ENCODE measurements at places on chromosomes 7 and 10. TPM values are rescaled to one million over a fixed set of nuclear protein-coding genes. Genes with fewer than 3 reads are reported as not detected.

- H3K4me1 ChIP-seq: no peaks in the 10 kb centered on the region
- H3K27me3 ChIP-seq: no peaks in the 10 kb centered on the region
- no peaks in the 10 kb centered on the region for H3K36me3 ChIP-seq
- DNase-seq: no peak
Measured at GRCh38 chr7:53604201-53604600, 568.8 kb downstream of the POM121L12 start.

Gene MPP7
- total RNA-seq: 20.2 TPM

DNA sequence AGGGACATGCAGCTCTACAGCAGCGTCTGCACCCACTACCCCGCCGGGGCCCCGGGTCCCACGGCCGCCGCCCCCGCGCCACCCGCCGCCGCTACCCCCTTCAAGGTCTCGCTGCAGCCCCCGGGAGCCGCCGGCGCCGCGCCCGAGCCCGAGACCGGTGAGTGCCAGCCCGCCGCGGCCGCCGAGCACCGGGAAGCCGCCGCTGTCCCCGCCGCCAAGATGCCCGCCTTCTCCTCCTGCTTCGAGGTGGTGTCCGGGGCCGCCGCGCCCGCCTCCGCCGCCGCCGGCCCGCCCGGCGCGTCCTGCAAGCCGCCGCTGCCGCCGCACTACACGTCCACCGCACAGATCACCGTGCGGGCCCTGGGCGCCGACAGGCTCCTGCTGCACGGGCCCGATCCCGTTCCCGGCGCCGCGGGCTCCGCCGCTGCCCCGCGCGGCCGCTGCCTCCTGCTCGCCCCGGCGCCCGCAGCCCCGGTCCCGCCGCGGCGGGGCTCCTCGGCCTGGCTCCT lies 631 bp downstream of the OTUD1 start:
- peaks cover 33% of the 10 kb centered on the region for H3K36me3 ChIP-seq
- H3K27ac ChIP-seq: peak overlapping the region; percentile 68
- no peak for DNase-seq
- peaks cover 42% of the 10 kb centered on the region for H3K4me1 ChIP-seq

DNA sequence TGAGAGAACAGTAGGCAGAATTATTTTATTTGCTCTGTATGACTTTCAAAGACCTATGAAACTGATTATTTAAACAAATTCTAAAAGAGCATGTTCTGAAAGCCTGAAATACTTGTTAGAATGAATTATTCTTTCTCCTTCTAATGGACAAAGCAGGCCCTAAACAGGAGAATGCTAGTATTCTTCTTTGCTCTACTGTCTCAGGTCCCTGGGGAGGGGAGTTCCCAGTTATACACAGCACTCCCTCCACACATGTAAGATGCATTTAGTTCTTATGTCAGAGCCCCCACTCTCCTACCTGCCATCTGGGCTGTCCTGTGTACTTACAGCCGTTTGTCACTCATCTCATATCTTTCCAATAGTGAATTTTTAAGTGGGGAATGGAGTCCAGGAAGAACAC lies 633.5 kb upstream of the ANKRD30A start:
- H3K4me3 ChIP-seq: no peak overlapping the region
- H3K27me3 ChIP-seq: no peaks in the 10 kb centered on the region
- H3K36me3 ChIP-seq: no peaks in the 10 kb centered on the region
- H3K4me1 ChIP-seq: no peaks in the 10 kb centered on the region
- no peak overlapping the region for H3K27ac ChIP-seq
- DNase-seq: no peak

Gene SGPL1
- 19.7 TPM for total RNA-seq

DNA sequence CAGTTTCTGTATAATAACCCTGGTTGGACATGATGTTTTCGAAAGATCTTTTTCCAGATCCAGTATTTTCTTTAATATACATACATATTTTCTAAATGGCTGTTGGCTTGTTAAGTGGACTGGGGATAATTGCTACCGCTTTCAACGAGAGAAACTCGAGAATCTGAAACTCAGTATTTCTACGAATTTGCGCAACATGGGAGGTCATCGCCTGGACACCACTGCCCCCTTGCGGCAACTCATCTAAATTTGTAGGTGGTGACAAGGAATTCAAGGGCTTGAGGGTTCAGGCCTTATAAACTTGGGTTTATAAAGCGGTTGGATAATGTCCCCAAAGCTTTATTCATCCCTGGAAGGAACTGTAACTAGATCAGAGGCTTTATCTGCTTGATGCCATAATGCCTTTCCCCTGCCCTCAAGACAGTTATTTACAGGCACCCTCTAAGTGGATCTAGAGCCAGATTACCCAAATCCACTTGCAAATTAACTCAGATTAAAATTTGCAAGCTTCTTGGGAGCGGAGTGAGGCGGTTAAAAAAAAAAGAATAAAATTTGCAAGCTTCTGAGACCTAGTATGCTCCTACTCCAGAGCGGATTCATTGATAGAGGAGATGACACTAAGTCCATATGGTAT lies 21.3 kb upstream of the KCNK18 start:
- DNase-seq: peak; percentile 79
- peaks cover 37% of the 10 kb centered on the region for H3K27me3 ChIP-seq
- H3K27ac ChIP-seq: no peak overlapping the region
- peak overlapping the region; percentile 77 for H3K4me3 ChIP-seq

- DNase-seq: no peak
- peaks cover 20% of the 10 kb centered on the region for H3K4me1 ChIP-seq
- no peak overlapping the region for H3K27ac ChIP-seq
- H3K36me3 ChIP-seq: no peaks in the 10 kb centered on the region
Measured at GRCh38 chr7:142348921-142349405, 91.1 kb upstream of the PRSS58 start.

GRCh38 chr10:69087590-69088470 lies at the start of gene SRGN:
Gene SRGN, plus strand, starts transcription at chr10:69088103. Its CDS starts 55 bp downstream, at chr10:69088158.
- H3K36me3 ChIP-seq: peaks cover 22% of the 10 kb centered on the region
- no peaks in the 10 kb centered on the region for H3K27me3 ChIP-seq
- H3K4me3 ChIP-seq: peak within 1 kb of the TSS; percentile 90

DNA sequence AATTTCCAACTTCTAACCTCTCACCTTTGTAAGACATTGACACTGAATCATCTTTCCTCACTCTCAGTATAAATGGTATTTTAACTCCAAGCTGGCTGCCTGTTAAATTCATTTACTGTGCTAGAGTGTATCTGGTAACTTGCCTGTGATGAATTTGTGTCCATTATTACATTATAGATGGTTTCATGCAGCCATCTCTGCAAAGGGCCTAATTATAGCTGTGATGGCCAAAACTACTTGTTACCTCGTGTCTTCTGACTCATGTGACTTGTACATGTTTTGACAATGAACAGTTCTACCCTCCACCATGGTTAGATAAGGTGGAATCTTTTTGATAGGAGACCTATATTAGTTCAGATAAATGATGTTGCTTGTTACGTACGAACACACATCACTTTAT lies 392.0 kb downstream of the PAXIP1 start:
- no peak overlapping the region for H3K4me3 ChIP-seq
- no peaks in the 10 kb centered on the region for H3K27me3 ChIP-seq
- H3K36me3 ChIP-seq: no peaks in the 10 kb centered on the region
- no peaks in the 10 kb centered on the region for H3K4me1 ChIP-seq

Gene TMEM176A
- total RNA-seq: not detected

Gene KCND2
- total RNA-seq: not detected

GRCh38 chr10:21494191-21495001 lies 31.1 kb downstream of the SKIDA1 start:
- no peak for DNase-seq
- H3K27ac ChIP-seq: peak overlapping the region; percentile 66
- no peaks in the 10 kb centered on the region for H3K36me3 ChIP-seq
- peaks cover 64% of the 10 kb centered on the region for H3K27me3 ChIP-seq

DNA sequence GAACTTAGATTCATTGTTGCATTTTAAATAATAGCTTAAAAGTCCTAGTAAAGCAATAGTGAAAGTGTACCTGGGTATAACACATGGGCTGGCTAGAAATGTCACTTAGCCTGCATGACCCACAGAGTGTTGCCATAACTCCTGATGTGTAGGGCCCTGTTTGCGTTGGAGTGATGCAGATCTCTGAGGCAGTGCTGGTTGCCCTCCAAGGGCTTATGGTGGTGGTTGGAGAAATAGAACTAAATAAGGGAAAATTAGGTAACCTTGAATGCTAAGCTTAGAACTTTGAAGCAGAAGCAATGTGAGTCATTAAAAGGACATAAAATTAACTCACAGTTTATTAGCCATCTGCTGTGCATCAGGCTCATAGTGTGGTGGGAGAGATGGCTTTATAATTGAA lies 105.7 kb downstream of the CCNY start:
- H3K4me1 ChIP-seq: peaks cover 48% of the 10 kb centered on the region
- H3K27ac ChIP-seq: no peak overlapping the region
- no peak overlapping the region for H3K4me3 ChIP-seq
- DNase-seq: no peak
- no peaks in the 10 kb centered on the region for H3K27me3 ChIP-seq

Gene ASIC3
- 8.3 TPM for total RNA-seq

Gene PLXDC2
- not detected for total RNA-seq

Gene PRSS2
- not detected for total RNA-seq

DNA sequence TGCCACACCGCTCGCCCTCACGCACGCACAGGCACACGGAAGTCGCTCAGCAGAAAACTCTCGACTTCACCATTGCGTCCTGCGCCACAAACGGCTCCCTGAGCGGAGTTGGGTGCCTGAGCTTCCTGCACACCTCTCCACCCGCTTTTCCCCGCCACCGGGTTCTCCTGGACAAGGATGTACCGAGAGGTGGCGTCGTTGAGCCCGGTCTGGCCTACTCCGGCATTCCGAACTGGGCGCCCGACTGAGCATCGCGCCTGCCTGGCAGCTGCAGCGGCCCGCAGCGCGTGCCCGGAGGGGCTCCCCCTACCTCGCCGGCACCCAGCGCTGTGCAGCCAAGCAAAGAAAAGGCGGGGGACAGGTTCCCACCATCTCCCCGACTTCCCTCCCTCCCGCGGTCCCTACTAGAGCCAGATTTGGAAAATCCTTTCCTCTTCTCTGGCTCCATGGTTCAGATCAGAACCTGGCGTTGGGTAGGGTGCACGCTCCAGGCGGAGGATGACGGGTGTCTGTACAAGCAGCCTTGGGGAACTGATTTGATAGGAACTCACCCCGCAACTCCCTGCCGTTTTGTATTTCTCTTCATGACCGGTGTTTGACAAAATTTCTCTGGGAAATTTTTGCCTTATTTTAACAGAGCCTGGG lies 1.7 kb downstream of the SORCS3 start:
- no peaks in the 10 kb centered on the region for H3K36me3 ChIP-seq
- no peak overlapping the region for H3K27ac ChIP-seq
- H3K27me3 ChIP-seq: peaks cover 73% of the 10 kb centered on the region
- no peak overlapping the region for H3K4me3 ChIP-seq
- H3K4me1 ChIP-seq: peaks cover 2% of the 10 kb centered on the region
- DNase-seq: peak; percentile 13

- no peak overlapping the region for H3K4me3 ChIP-seq
- H3K4me1 ChIP-seq: no peaks in the 10 kb centered on the region
- H3K36me3 ChIP-seq: peaks cover 16% of the 10 kb centered on the region
Measured at GRCh38 chr7:149467321-149467859, 6.5 kb upstream of the ZNF777 start.

GRCh38 chr7:50857804-50858489 lies 75.3 kb upstream of the GRB10 start:
- H3K4me1 ChIP-seq: no peaks in the 10 kb centered on the region
- H3K36me3 ChIP-seq: no peaks in the 10 kb centered on the region
- H3K4me3 ChIP-seq: no peak overlapping the region
- H3K27ac ChIP-seq: no peak overlapping the region

- no peak for DNase-seq
- H3K4me3 ChIP-seq: no peak overlapping the region
- H3K27ac ChIP-seq: no peak overlapping the region
- no peaks in the 10 kb centered on the region for H3K27me3 ChIP-seq
- H3K4me1 ChIP-seq: no peaks in the 10 kb centered on the region
Measured at GRCh38 chr7:112103246-112103645, 103.0 kb downstream of the DOCK4 start.

- no peaks in the 10 kb centered on the region for H3K27me3 ChIP-seq
- peak overlapping the region; percentile 88 for H3K27ac ChIP-seq
- H3K4me1 ChIP-seq: peaks cover 56% of the 10 kb centered on the region
- peaks cover 4% of the 10 kb centered on the region for H3K36me3 ChIP-seq
- H3K4me3 ChIP-seq: no peak overlapping the region
- no peak for DNase-seq
Measured at GRCh38 chr7:1029637-1030443, 14.5 kb upstream of the GPR146 start.

Gene APBB1IP
- 92.2 TPM for total RNA-seq

- no peak overlapping the region for H3K4me3 ChIP-seq
- H3K36me3 ChIP-seq: no peaks in the 10 kb centered on the region
- no peaks in the 10 kb centered on the region for H3K4me1 ChIP-seq
- no peak for DNase-seq
Measured at GRCh38 chr7:74480861-74481417, 27.2 kb downstream of the GTF2IRD1 start.

- no peak for DNase-seq
- H3K36me3 ChIP-seq: peaks cover 26% of the 10 kb centered on the region
- H3K27me3 ChIP-seq: no peaks in the 10 kb centered on the region
- H3K4me3 ChIP-seq: no peak overlapping the region
- H3K27ac ChIP-seq: no peak overlapping the region
- peaks cover 9% of the 10 kb centered on the region for H3K4me1 ChIP-seq
Measured at GRCh38 chr10:48331436-48331835, 25.0 kb downstream of the MAPK8 start.

GRCh38 chr10:116324227-116324950 lies at the start of gene CCDC172:
Gene CCDC172, plus strand, starts transcription at chr10:116324448. Its CDS starts 564 bp downstream, at chr10:116325012.
- H3K27ac ChIP-seq: no peak within 1 kb of the TSS
- H3K36me3 ChIP-seq: no peaks in the 10 kb centered on the region
- no peak for DNase-seq
- H3K4me3 ChIP-seq: no peak within 1 kb of the TSS
- no peaks in the 10 kb centered on the region for H3K27me3 ChIP-seq
- no peaks in the 10 kb centered on the region for H3K4me1 ChIP-seq

- H3K27ac ChIP-seq: no peak overlapping the region
- H3K36me3 ChIP-seq: no peaks in the 10 kb centered on the region
- no peak for DNase-seq
- no peak overlapping the region for H3K4me3 ChIP-seq
Measured at GRCh38 chr10:133618851-133619250, 7.7 kb downstream of the FRG2B start.

Gene CAV2
- total RNA-seq: not detected

DNA sequence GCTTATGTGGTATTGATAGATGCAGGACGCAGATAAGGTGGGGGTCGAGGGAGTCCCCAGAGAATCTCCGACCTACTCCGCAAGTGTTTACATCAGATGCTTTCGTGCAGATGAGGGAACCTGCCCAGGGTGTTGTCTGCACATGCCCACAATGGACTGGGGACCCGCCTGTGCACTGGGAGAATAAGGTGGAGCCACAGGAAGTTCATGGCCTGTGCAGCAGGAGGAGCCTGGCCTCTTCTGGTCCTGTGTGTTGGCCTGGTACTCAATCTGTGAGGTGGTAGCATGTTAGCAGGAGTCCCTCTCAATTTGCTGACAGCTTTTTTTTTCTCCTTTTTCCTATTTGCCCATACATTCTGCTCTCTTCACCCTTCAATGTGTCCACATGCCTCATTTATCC lies 54.1 kb upstream of the AKR1C1 start:
- no peaks in the 10 kb centered on the region for H3K4me1 ChIP-seq
- H3K27me3 ChIP-seq: peaks cover 7% of the 10 kb centered on the region
- no peak overlapping the region for H3K4me3 ChIP-seq

- H3K4me1 ChIP-seq: peaks cover 1% of the 10 kb centered on the region
- DNase-seq: no peak
Measured at GRCh38 chr7:100719523-100720278, 567 bp upstream of the EPO start.
